ENCODE measurements at places on chromosomes 12 and 14.

DNA sequence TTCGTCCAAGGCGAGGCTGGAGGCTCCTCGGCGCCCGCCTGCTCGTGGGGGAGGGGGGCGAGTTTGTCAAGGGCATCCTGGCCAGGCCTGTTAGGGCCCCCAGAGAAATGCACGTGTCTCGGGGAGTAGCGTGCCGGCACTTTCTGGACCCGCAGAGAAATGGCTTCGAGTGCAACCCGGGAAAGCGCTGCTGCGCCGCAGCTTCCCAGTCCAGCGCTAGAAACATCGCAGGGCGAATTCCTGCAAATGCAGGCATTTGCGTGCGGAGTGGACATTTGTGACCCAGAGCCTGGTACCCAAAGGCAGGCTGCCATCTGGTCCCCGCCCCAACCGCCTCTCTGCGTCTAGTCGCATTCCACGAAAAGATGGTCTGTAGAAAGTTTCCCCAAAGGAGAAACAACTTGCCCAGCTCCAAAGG lies 756 bp downstream of the LGR5 start:
- DNase-seq: no peak

- no peak for DNase-seq
These were observed 5.2 kb downstream of the CMAS start for GRCh38 chr12:22051114-22051698.

DNA sequence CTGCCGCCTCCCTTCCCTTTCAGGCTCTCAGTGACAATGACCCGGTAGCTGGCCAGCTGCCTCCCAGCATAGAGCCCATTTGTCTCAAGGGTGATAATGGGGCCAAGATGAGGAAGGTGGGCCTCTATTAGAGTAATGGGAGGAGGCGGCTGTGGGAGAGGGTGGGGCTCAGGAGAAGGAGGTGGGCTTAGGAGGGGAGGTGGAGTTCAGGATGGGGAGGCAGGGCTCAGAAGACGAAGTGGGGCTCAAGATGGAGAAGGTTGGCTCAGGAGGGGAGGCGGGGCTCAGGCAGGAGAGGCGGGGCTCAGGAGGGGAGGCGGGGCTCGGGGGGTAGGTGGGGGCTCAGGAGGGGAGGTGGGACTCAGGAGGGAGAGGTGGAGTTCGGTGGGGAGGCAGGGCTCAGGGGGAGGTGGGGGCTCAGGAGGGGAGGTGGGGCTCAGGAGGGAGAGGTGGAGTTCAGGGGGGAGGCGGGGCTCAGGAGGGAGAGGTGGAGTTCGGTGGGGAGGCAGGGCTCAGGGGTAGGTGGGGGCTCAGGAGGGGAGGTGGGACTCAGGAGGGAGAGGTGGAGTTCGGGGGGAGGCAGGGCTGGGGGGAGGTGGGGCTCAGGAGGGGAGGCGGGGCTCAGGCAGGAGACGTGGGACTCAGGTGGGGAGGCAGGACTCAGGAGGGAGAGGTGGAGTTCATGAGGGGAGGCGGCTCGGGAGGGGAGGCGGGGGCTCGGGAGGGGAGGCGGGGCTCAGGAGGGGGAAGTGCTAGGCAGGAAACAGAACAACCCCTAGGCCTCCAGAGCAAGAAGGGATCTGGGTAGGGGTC lies 36.8 kb downstream of the IQSEC3 start:
- no peak for DNase-seq

GRCh38 chr12:19031032-19031431 lies 98.5 kb upstream of the PLEKHA5 start:
- no peak for DNase-seq

DNA sequence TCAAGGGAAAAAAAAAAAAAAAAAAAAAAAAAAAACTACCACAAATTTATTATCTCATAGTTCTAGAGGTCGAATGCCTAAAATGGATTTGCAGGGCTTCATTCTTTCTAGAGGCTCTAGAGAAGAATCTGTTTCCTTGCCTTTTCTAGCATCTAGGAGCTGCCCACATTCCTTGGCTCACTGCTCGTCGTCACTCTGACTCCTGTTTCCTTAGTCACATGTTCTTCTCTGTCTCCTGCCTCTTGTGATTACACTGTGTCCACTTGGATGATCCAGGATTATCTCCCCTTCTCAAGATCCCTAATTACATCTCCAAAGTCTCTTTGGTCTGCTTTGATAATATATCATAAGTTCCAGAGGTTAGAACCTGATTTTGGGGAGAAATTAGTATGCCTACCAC lies 88.7 kb downstream of the HECTD1 start:
- DNase-seq: no peak

DNA sequence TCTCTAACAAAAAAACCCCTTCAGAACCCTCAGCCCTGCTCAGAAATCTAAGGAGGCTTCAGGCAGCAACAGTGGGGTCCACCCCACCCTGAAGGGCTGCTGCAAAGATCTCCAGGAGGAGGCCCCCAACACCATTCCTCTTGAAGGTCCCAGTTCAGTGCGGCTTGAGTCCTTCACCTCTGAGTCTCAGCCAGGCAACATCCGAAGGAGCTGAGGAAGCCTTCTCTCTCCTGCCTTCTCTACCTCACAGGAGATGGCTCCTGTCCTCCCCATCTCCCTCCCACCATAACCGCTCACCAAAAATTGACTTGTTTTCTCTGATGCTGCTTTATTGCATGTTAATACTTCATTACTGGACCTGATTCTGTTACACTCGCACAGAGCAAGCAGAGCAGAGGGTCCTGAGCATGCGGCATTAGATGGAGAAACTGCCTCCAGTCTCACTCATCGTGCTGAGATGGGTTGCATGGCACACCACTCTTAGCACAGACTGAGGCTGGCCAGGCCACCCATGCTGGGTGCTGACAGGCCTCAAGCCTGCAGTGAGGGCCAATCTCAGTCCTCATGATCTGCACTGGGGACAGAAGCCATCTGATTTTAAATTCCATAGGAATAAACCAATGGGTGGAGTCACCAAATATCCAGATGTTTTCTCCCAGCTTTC lies 224.8 kb downstream of the CACNA1C start:
- no peak for DNase-seq

Measured in activated CD8-positive, alpha-beta memory T cell treated with anti-CD3 and anti-CD28 coated beads for 1 hour (primary cell).